ENCODE measurements at places on chromosomes 7 and 10.

GRCh38 chr7:31569528-31569927 is 55.6 kb downstream of the ITPRID1 start:
- no peak for DNase-seq

DNA sequence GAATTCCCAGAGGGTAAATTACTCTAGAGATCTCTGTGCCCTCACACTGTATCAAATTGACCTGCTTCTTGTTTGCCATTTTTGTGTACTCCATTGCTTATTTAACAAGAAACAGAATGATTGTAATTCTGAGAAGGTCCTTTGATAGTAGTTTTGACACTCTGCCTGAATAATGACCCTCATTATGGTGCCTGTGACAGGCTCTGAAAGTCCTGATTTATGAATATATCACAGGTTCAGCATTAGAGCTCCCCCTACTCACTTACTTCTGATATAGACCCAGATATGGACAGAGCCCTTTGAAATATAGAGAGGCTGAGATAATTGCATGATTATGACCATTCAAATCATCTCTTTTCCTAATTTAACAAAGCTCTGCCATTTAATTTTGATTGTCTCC is 465.2 kb downstream of the MDFIC start:
- no peak for DNase-seq

- DNase-seq, result no peak
Observed at GRCh38 chr7:1669064-1669951, 769 bp upstream of the ELFN1 start.

DNA sequence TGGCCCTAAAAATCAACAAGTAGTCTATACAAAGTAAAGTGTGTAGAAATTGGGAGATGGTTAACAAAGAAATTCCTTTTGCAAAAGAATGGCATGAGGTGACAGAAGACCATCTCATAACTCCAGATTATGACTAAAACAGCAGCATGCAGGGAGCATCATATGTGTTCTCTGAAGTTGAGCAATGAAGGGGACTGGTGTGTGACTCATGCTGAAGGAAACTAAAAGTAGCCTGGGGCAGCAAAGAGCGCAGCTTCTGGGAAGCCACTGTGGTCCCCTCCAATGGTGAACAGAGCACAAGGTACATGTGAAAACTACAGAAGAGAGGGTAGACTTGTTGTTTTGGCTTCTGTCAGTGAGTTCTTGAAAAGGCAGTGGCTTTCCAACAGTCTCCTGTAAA is 133.4 kb downstream of the MACC1 start:
- peak; percentile 2 for DNase-seq
